ENCODE measurements at places on chromosomes 1 and 21.

DNA sequence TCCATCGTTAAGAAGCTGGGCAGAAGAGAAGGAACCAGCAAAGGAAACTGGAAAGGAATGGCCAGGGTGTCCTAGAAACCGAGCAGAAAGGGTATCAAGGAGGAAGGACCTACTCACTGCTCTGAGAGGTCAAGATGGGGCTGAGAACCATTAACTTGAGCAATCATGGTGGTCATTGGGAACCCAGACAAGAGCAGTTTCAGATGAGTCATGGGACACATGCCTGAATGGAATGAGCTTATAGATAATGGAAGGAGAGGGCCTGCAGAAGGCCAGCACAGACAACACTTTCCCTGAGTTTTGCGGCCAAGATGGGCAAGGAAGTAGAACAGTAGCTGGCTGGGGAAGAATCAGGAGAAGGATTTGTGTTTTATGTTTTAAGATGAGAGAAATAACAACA, 383.2 kb downstream of the KIF26B start:
- no peak for DNase-seq

GRCh38 chr1:28281608-28282425, 22.5 kb downstream of the SESN2 start:
- DNase-seq, result no peak

GRCh38 chr1:25074351-25075227, 144.5 kb upstream of the RUNX3 start:
- no peak for DNase-seq

GRCh38 chr1:166185526-166185925, 18.7 kb upstream of the FAM78B start:
- no peak for DNase-seq

DNA sequence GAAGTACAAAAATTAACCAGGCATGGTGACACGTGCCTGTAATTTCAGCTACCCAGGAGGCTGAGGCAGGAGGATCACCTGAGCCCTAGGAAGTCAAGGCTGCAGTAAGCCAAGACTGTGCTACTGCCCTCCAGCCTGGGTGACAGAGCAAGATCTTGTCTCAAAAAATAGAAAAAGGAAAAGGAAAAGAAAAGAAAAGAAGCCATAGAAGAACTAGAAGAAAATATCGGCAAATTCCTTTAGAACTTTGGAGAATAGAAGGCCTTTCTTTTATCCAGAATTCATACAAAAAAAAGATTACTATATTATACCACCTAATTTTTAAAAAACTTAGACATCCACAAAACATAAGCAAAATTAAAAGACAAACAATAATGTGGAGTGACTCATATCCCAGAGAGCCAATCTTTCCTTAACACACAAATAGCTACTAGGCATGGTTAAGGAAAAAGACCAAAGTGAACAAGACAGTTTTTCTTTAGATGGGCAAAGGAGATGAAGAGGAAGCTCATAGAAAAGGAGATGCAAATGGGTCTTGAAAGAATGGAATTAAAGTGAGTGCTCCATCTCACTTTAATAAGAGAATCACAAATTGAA, 251.1 kb upstream of the IRF2BP2 start:
- DNase-seq, result no peak

DNA sequence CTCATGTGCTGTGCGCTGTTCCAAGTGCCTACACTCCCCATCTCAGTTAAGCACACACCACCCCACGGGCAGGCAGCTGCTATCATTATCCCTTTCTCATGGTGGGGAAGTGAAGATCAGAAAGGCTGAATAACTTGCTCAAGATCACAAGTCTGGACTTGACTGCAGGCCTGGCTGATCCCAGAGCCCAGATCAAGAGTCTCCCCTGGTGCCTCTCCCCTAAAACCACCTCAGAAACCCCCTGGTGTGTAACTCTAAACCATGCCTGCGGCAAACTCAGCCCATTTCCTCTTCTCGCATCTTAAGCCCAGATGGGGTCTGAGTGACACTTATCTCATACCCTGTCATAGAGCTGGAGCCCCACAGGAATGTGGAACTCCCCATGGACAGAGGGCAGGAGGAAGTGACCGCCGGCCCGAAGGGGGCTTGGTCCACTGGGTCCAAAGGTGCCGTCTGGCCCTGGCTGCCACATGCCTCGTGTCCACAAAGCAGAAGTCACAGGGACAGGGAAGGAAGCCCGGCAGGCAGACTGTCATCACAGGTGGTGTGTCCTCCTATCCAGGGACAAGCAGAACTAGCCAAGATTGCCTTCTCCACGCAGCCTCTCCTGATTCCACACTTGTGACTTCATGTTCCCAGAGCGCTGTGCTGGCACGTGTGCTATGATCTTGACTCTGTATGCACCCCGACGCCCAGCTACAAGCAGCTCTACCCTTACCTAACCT, 92.1 kb downstream of the SYF2 start:
- peak; percentile 11 for DNase-seq

- DNase-seq, result no peak
Measured at GRCh38 chr1:52978045-52978444, 51.0 kb downstream of the SCP2 start.

DNA sequence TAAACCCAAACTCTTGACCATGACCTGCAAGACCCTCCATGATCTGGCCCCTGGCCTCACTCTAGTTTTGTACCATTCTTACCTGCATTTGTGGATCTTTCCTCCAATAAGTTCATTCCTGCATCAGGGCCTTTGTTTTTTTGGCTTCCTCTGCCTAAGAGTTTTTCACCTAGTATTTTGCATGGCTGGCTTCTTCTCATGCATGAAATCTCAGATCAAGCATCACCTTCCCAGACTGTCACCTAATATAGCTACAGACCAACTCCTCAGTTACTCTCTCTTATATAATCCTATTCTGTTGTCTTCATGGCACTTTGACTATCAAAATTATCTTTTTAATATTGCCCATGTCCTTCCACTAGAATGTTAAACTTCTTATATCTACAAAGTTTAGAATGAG, 54.2 kb downstream of the BTBD8 start:
- no peak for DNase-seq

- DNase-seq, result peak; percentile 55
Measured at GRCh38 chr1:39954870-39955546, at the start of gene MFSD2A. Gene MFSD2A, plus strand, starts transcription at chr1:39955145. Its CDS starts 148 bp downstream, at chr1:39955293.

- DNase-seq, result no peak
Measured at GRCh38 chr1:203083463-203083921, 2.3 kb downstream of the MYOG start.

DNA sequence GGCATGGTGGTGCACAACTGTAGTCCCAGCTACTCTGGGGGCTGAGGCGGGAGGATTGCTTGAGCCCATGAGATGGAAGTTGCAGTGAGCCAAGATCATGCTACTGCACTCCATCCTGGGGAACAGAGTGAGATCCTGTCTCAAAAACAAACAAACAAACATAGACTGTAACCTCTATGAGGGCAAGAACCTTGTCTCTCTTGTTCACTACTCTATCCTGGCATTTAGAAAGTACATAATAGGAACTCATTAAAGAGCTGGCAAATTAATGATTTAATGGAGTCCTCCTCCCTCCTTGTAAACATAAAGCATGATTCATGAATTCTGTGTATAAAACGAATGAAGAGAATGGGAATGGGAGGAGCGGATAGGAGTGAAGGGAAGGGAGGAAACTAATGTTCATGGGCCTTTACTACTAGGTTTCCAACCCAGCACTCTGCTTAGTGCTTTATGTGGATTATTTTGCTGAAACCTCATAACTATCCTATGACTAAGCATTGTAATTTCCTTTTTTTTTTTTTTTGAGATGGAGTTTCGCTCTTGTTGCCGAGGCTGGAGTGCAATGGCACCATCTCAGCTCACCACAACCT, 8.6 kb downstream of the LMOD1 start:
- DNase-seq, result no peak

DNA sequence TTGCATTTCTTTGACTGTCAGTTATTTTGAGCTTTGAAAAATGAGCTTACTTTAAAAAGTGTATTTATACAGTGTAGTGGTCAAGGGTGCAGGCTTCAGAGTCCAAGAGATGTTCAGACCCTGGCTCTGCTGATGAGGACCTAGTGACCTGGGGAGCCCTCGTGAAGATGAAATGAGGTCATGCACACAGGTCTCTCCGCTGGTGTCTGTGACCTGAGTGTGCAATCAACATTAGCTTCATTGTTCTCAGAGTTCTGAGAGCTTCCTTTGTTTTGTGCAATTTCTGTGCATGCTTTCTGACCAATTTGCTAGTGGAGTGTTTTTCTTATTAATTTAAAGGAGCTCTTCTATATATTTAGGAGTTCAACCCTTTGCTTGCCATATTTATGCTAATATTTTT, 71.3 kb downstream of the RIPK4 start:
- DNase-seq, result no peak

- no peak for DNase-seq
Measured at GRCh38 chr1:27536010-27536757, 46.2 kb upstream of the WASF2 start.

DNA sequence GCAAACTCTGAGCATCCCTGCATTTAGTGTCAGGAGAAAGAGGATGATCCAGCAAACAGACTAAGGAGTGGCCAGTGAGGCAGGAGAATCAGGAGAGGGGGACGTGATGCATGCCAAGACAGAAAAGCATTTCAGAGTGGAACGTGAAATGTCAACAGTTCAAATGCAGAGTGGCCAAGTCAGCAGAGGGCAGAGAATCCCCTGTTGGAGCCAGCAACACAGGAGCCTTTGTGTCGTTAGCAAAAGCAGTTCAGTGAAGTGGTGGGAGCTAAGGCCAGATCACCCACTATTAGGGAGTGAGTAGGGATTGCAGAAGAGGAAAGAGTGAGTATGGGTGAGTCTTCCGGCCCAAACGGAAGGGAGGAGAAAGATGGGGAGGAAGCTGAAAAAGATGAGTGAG, 6.6 kb upstream of the FCRL6 start:
- DNase-seq, result no peak

GRCh38 chr1:214349781-214350180, 68.8 kb downstream of the SMYD2 start:
- DNase-seq, result no peak

DNA sequence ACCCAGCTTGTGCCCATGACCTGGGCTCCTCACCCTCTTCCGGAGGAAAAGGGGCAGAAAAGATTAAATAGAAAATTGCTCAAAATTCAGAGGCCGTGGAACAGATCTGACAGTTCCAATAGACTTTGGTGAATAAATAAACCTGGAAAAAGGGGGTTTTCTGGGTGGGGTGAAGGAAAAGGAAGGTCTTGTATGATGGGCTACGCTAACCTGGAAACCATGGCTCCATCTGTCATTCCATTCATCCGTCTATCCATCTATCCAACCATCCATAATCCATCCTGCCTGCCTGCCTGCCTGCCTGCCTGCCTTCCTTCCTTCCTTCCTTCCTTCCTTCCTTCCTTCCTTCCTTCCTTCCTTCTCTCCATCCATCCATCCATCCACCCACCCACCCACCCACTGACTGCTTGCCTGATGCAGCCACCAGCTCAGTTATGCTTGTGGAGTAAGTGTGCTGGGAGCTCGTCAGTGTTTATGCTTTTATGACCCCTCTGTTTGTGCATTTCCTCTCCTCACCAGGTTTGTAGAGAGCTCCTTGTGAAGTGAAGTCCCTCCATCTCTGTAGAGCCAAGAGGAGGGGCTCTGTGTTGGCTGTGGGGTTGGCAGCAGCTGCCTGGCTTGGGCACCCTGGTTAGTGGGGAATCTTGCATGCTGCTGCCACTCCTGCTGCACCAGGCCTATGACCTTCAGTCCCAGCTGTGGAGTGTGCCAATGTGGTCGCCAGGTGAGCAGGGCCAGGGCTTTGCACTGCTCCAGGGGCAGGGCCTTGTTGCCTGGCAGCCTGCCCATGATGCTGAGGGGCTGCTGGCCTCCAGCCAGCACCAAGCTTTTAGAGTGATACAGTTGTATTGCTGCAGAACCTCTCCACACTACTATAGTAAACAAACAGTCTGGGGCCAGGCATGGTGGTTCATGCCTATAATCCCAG, 16.0 kb upstream of the POU3F1 start:
- peak; percentile 25 for DNase-seq

DNA sequence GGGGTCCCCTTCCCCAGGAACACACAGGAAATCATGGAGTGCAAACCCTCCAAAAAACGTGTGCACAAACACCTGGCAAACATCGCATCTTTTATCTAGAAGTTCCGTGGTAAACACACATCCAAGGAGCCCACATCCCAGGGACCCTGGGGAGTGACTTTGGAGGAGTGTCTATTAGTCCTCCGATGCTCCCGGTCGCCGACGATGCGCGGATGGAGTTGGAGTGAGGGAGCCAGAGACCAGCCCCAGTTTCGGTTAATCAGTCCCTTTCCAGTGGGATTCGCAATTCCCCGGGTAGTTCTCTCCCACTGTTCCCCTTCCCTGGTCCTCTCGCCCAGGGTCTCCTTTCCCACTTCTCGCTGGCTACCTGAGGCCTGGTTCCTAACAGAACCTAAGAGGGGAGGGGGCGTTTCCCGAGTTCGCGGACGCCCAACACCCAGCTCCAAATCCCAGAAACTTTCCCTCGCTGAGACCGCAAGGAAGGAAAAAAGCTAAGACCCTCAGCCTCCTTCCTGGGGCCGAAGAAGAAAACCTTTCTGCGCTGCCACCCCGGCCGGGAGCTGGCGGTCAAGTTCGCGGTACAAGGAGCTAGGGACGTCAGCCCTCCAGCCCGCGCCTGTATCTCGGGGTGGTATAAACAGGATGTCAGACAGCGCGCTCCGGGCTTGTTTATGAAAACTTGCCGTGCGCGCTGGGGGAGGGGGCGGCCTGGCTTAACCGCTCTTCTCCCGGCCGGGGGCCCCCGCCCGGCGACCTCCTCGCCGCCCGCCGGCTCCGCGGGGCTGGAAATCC, 787 bp downstream of the JAK1 start:
- no peak for DNase-seq

DNA sequence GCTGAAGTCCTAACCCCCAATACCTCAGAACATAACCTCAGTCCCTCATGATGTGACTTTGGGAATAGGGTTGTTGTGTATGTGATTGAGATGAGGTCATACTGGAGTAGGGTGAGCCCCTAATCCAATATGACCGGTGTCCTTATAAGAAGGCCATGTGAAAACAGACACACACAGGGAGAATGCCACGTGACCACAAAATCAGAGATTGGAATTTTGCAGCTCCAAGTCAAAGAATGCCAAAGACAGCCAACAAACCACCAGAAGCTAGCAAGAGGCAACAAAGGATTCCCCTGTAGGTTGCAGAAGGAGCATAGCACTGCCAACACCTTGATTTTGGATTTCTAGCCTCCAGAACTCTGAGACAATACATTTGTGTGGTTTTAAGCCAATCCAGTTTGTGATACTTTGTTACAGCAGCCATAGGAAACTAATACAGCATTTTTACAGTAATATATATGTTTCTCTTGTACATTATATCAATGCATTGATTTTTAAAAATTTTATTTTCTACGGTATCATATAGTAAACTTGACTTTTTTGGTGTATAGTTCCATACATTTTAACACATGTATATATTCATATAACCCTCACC, 5.4 kb downstream of the ZSWIM5 start:
- DNase-seq, result no peak

- DNase-seq, result no peak
Measured at GRCh38 chr1:12067900-12068821, 5.1 kb downstream of the TNFRSF8 start.

DNA sequence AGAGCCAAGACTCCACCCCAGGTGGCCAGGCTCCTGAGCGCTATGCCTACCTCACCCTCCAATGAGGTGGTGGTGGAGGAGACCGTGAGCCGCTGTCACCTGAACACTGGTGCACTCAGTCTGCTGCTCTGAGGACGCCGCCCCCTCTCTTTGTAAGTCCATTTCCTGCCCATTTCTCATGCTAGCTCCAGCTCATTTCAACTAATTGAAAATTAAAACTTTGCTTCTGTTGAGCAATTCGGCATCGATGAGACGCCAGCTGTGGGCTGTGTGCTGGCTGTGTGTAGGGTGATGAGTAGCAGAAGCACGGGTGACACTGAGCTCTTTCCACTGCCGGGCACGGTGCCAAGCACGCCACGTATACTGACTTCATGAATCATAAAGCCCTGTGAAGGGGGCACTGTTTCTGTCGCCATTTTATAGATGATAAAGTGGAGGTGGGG, 11.2 kb downstream of the TNFRSF1B start:
- no peak for DNase-seq
